ENCODE measurements at places on chromosomes 7 and 10.
A peak's percentile ranks its signal among the peaks of the same experiment; 100 is the strongest.

GRCh38 chr10:99621454-99622251 is 1.4 kb upstream of the SLC25A28 start:
- DNase-seq: no peak

DNA sequence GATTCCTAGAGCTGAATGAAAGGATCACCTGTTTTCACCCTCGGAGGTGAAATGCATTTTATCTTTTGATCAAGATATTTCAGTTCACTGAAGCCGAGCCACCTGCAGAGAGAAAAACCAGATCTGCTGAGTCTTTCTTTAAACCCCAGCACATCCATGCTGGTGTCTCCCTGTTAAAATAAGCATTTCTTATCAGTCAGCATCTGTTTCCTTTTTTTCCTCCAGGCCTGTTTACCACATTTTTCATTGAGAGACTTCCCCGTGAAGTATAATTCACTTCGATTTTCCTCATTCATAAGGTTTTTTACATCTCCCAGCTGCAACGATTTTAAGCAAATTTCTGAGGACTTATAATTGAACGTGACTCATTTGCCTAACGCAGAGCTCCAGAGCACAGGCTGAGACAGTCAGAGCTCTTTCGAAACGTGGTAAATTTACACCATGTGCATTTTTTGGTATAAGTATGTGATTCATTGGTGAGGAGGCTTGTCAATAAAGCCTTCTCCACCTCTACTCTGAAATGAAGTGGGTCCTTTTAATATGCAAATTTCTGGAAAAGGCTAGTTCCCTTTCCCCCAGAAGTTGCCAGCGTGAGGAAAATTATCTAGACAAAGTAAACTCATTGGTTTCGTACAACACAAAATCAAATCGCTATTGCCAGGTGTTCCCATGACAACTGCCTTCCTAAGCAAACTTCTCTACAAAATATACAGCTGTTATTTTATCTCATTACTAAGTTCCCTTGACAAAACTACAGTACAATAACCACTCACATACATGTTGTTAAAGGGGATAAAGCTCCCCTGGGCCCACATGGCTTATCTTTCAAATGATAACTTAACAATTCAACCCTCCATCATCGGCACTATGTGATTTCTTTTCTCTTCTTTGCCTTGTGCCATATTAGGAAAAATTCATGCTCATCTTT is 374.8 kb upstream of the AKR1E2 start:
- peak; percentile 91 for DNase-seq

- no peak for DNase-seq
These were observed 86.6 kb downstream of the FRMD4A start for GRCh38 chr10:14244147-14244546.

DNA sequence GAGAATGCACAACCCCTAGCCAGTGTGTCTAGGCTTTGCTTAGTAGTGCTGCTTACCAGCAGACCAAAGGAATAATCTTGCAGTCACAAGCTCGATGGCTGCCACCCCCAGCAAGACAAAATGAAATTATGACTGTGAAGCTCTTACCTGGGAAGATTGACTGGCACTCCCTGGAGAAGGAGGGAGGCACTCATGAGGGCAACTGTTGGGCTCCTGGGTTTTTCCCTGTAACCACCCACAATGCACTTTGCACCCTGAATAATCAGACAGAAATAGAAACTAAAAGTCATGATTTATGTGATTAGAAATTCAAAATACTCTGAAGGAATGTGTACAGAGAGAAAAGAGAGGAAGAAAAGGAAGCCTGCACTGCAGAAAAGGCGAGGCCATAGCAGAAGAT is 144.3 kb upstream of the DGKB start:
- DNase-seq: no peak

- DNase-seq: peak; percentile 82
These were observed 3.4 kb downstream of the DNMBP start for GRCh38 chr10:100006243-100006886.

- no peak for DNase-seq
These were observed 119.6 kb downstream of the LRRTM3 start for GRCh38 chr10:67045404-67045803.

DNA sequence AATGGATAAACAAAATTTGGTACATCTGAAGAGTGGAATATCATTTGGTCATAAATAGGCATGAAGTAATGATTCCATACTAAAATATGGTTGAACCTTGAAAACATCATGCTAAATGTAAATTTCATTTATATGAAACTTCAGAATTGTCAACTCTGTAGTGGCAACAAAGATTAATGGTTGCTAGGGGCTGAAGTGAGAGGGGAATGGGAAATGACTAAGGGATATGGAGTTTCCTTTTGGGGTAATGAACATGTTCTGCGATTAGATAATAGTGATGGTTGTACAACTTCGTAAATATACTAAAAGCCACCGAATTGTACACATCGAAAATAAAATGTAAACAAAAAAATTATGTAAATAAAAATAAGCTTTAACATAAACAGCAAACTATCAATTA is 384.1 kb upstream of the STEAP1 start:
- DNase-seq: no peak

GRCh38 chr10:3347413-3348182 is 175.0 kb upstream of the PITRM1 start:
- no peak for DNase-seq

GRCh38 chr10:48364659-48365405 is 58.4 kb downstream of the MAPK8 start:
- DNase-seq: peak; percentile 58

DNA sequence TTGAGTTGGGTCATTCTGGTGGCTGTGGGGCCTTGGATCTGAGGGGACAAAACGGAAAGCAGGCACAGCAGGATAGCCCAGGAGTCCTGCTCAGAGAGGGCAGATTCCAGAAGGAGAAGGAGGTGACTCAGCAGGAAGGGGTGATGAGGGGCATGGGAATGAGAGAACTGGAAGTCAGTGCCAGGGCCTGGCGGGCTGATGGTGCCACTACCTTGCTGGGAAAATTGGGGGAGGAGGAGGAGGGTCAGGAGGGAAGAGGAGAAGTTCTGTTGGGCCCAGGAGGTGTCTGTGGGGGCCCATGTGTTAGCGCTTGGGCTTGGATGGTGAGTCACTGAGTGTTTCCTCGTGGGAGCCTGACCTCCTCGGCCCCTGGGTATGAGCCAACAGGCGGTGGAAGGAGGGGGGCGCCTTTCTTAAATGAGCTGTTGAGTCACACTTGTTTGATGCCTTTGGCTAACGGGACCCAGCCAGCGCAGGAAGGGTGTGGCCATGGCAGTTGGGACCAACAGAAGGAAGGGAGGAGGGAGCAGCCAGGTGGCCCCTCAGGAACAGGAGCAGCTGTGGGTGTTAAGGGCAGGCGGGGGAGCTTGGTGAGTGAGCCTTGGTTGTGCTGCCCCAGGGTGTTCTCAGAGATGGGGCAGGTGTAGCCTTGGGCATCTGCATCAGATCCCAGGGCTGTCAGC is 130.0 kb upstream of the BTBD16 start:
- peak; percentile 87 for DNase-seq

Measured in fibroblast of gingiva (primary cell).